ENCODE measurements at places on chromosomes 5 and 9. TPM values are rescaled to one million over a fixed set of nuclear protein-coding genes. Genes with fewer than 3 reads are reported as not detected.
A peak's percentile ranks its signal among the peaks of the same experiment; 100 is the strongest.

Gene DDX4
- total RNA-seq, result not detected

DNA sequence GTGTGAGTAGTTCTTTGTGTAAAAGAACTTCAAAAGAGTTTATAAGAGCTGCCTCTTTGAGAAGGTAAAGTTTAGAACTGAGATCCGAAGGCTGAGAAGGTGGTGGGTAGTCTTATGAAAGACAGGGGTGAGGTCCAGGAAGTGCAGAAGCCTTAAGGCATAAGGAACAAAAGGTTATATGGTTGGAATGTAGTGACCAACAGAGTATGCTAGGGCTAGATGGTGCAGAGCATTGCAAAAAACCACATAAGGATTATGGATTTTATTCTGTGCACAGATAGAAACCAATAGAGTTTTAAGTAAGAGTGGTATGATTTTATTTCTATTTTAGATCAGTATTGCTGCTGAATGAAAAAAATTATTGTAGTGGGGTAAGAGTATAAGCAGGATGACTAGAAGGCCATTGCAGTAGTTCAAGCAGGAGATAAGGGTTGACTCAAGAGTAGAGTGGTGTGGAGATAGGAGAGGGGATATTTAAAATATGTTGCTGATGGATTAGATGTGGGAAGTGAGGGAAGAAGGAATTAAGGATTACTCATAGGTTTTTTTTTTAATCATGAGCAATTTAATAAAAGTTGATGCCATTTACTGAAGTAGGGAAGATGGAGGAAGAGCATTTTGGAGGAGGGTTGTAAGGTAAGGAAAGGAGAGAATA, 3.7 kb downstream of the RECK start:
- no peak overlapping the region for H3K4me3 ChIP-seq
- peaks cover 11% of the 10 kb centered on the region for H3K4me1 ChIP-seq
- no peak for DNase-seq
- peaks cover 3% of the 10 kb centered on the region for H3K36me3 ChIP-seq

GRCh38 chr9:91163773-91164471, 197.8 kb downstream of the AUH start:
- peaks cover 7% of the 10 kb centered on the region for H3K4me1 ChIP-seq
- no peaks in the 10 kb centered on the region for H3K27me3 ChIP-seq
- H3K4me3 ChIP-seq, result no peak overlapping the region

DNA sequence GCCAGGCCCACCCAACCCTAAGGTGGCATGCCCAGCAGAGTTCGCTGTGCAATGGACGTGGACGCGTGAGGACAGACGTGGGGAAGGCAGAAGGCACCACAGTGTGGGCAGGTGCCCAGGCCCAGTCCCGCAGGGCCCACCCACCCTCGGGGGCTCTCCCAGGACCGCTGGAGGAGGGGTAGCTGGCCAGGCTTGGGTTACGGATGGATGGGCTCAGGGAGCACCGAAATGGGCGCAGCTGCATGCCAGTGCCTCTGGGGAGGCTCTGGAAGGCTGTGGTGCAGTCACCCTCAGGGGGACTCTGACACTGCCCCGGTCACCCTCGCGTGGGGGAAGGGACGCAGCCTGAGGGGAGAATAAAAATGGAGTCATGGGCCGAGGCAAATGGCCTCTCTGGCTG, 9.6 kb upstream of the GPSM1 start:
- H3K4me1 ChIP-seq, result no peaks in the 10 kb centered on the region
- H3K27ac ChIP-seq, result no peak overlapping the region
- DNase-seq, result no peak
- H3K4me3 ChIP-seq, result no peak overlapping the region
- peaks cover 2% of the 10 kb centered on the region for H3K27me3 ChIP-seq

- DNase-seq, result no peak
- H3K27me3 ChIP-seq, result no peaks in the 10 kb centered on the region
These were observed 13.8 kb upstream of the TMEM245 start for GRCh38 chr9:109133533-109133932.

GRCh38 chr5:173329491-173330337, 1.5 kb upstream of the STC2 start:
- DNase-seq, result peak; percentile 52
- H3K27me3 ChIP-seq, result peaks cover 46% of the 10 kb centered on the region
- peak overlapping the region; percentile 96 for H3K27ac ChIP-seq
- H3K4me1 ChIP-seq, result peaks cover 21% of the 10 kb centered on the region
- peaks cover 2% of the 10 kb centered on the region for H3K36me3 ChIP-seq

DNA sequence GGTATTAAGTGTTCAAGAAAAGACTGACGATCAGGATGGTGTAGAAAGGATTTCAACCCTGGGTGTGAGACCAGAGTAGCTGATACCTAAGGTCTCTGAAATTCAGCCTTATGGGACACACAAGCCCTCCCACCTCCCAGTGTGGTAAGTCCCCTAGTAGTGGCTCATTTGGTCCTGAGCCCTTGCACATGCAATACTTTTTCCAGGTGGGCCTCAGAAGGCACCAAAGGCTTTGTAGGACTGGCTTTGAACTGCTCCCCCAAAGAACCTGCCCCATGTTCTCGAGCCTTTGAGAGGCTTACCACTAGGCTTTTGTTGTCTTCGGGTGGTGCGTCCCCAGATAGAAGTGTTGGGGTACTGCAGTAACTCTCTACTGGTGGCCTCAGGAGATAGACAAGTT, 803 bp downstream of the GARIN3 start:
- H3K27ac ChIP-seq, result no peak overlapping the region
- H3K27me3 ChIP-seq, result no peaks in the 10 kb centered on the region
- no peaks in the 10 kb centered on the region for H3K36me3 ChIP-seq
- H3K4me1 ChIP-seq, result no peaks in the 10 kb centered on the region
- no peak overlapping the region for H3K4me3 ChIP-seq
- no peak for DNase-seq

Gene IFNA21
- not detected for total RNA-seq

DNA sequence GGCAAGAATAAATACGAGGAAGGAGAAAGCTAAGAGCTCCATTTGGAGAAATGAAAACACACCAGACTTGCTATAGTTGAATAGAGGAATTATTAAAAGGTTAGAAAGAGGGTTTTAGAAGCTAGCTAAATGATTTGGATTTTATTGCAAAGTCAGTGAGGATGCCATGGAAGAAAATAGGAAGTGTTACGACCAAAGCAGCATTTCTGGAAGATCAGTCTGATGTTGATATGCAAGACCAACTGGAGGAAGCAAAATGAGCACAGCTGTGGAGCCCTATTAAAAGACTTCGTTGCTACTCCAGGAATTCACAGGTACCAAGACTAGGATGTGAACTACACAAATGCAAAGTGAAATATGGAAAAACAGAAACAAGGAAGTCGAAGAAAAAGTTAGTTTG, 2.1 kb downstream of the DHX29 start:
- no peak overlapping the region for H3K27ac ChIP-seq
- H3K4me3 ChIP-seq, result no peak overlapping the region
- H3K27me3 ChIP-seq, result no peaks in the 10 kb centered on the region
- H3K36me3 ChIP-seq, result peaks cover 11% of the 10 kb centered on the region
- peaks cover 2% of the 10 kb centered on the region for H3K4me1 ChIP-seq
- DNase-seq, result no peak

GRCh38 chr9:78326564-78326963, 29.6 kb downstream of the PSAT1 start:
- peaks cover 36% of the 10 kb centered on the region for H3K36me3 ChIP-seq
- H3K27ac ChIP-seq, result no peak overlapping the region
- H3K4me1 ChIP-seq, result no peaks in the 10 kb centered on the region
- H3K4me3 ChIP-seq, result no peak overlapping the region

DNA sequence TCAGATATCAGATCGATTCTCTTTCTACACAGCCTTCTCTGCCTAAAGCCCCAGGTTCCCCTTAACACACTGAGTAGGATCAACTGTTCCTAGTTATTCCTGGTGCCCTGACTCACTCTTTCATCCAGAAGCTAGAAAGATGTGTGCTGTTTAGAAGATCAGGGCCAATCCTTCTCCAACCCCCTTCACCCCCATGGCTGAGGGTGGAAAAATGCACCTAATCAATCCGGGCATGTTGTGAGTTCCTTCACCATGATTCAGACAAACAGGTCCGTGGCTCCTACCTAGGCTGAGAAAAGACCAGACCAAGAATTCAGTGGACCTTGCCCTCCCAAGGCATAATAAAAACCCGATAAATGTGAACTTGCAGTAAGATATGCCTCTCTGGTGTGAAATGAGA, 85.4 kb upstream of the EQTN start:
- peak overlapping the region; percentile 67 for H3K27ac ChIP-seq
- no peaks in the 10 kb centered on the region for H3K27me3 ChIP-seq
- DNase-seq, result no peak
- H3K4me3 ChIP-seq, result no peak overlapping the region
- H3K4me1 ChIP-seq, result peaks cover 81% of the 10 kb centered on the region

Gene SYK
- 9.6 TPM for total RNA-seq

Gene FGFR4
- total RNA-seq, result 244 TPM

Gene SLC6A18
- not detected for total RNA-seq

- H3K27ac ChIP-seq, result no peak overlapping the region
- DNase-seq, result no peak
- peaks cover 11% of the 10 kb centered on the region for H3K27me3 ChIP-seq
- H3K4me1 ChIP-seq, result peaks cover 2% of the 10 kb centered on the region
- no peaks in the 10 kb centered on the region for H3K36me3 ChIP-seq
These were observed 72.9 kb downstream of the PPARGC1B start for GRCh38 chr5:149802809-149803552.

DNA sequence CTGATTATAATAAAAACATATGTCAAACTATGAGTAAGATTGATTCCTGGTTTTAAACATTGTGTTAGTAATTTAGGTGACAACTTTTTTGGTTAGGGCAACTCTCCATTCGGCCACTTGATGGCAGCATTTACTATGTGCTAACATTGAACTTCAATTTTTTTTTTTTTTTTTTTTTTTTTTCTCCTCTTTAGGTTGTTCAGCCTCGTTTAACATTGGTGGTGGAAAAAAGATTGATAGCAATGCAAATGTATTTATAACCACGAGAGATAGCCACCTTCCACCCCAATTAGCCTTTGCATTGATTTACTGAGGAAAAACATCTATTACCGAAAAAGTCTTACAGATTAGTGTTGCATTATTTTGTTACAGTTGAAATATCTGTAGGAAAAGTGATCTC, 159.1 kb downstream of the CSNK1G3 start:
- no peaks in the 10 kb centered on the region for H3K36me3 ChIP-seq
- no peaks in the 10 kb centered on the region for H3K27me3 ChIP-seq
- DNase-seq, result peak; percentile 37
- H3K27ac ChIP-seq, result no peak overlapping the region
- H3K4me1 ChIP-seq, result peaks cover 19% of the 10 kb centered on the region
